ENCODE measurements at places on chromosomes 11 and 22. TPM values are rescaled to one million over a fixed set of nuclear protein-coding genes. Genes with fewer than 3 reads are reported as not detected.

- H3K4me3 ChIP-seq = no peak overlapping the region
- peaks cover 7% of the 10 kb centered on the region for H3K27me3 ChIP-seq
- no peaks in the 10 kb centered on the region for H3K36me3 ChIP-seq
- H3K4me1 ChIP-seq = no peaks in the 10 kb centered on the region
- no peak overlapping the region for H3K27ac ChIP-seq
- DNase-seq = no peak
Observed at GRCh38 chr11:74280494-74280893, 30.9 kb downstream of the P4HA3 start.

DNA sequence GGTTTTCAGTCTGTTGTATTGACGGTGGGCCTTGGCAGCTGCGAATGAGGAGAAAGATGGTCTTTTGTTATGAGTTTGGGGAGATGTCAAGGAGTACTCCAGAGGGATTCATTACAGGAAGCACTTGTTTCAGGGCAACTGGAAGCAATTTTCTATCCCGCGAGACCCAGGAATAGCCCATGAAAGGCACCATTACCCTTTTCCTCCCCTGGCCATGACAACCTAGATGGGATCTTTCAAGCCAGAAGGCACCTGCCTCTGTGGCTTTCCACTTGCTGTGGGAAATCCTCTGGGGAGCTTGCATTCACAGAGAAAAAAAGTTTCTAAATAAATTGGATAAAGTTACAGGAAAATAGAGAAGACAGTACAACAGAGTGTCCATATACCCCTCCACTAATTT is 2.7 kb downstream of the ZNF215 start:
- peaks cover 25% of the 10 kb centered on the region for H3K4me1 ChIP-seq
- H3K36me3 ChIP-seq = no peaks in the 10 kb centered on the region
- DNase-seq = no peak
- no peak overlapping the region for H3K4me3 ChIP-seq

Gene APLNR
- not detected for polyA plus RNA-seq

GRCh38 chr22:27393371-27393770 is 408.2 kb downstream of the MN1 start:
- no peaks in the 10 kb centered on the region for H3K36me3 ChIP-seq
- no peaks in the 10 kb centered on the region for H3K4me1 ChIP-seq
- H3K27ac ChIP-seq = no peak overlapping the region
- H3K27me3 ChIP-seq = peaks cover 18% of the 10 kb centered on the region
- DNase-seq = no peak

DNA sequence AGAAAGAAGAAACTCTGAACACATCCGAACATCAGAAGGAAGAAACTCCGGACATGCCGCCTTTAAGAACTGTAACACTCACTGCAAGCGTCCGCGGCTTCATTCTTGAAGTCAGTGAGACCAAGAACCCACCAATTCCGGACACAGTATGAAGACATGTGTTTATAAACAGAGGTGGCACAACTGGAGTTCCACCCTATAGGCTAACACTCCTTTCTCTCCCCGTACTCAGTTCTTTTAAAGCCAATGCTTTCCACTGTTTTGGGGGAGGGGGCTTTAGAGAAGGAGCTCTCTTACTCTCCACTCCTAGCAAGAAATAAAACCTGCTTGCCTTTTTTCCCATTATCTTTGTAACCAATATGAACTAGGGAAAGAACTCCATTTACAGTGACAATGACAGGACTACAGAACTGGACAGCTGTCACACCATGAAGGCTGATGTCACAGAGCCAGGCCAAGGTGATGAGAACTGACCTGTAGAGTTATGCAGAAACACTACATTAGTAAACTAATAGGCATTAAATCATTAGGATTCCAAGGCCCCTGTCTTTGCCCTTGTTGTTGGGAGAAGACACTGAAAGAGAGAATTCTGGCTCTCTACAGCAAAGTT is 733 bp downstream of the TRIM5 start:
- peak overlapping the region; percentile 96 for H3K4me3 ChIP-seq
- no peak for DNase-seq
- no peaks in the 10 kb centered on the region for H3K27me3 ChIP-seq
- H3K4me1 ChIP-seq = peaks cover 45% of the 10 kb centered on the region
- peaks cover 8% of the 10 kb centered on the region for H3K36me3 ChIP-seq

- H3K4me1 ChIP-seq = peaks cover 44% of the 10 kb centered on the region
- no peaks in the 10 kb centered on the region for H3K27me3 ChIP-seq
- H3K4me3 ChIP-seq = peak overlapping the region; percentile 41
Observed at GRCh38 chr11:83287631-83288030, 1.5 kb upstream of the CCDC90B start.

- DNase-seq = no peak
- peaks cover 50% of the 10 kb centered on the region for H3K27me3 ChIP-seq
- H3K4me3 ChIP-seq = no peak overlapping the region
Observed at GRCh38 chr11:69215784-69216415, 60.2 kb downstream of the SMIM38 start.

- H3K36me3 ChIP-seq = peaks cover 19% of the 10 kb centered on the region
- DNase-seq = no peak
- H3K4me1 ChIP-seq = peaks cover 4% of the 10 kb centered on the region
- no peaks in the 10 kb centered on the region for H3K27me3 ChIP-seq
- H3K27ac ChIP-seq = no peak overlapping the region
Observed at GRCh38 chr22:30008401-30008800, 71.9 kb upstream of the HORMAD2 start.

GRCh38 chr22:38313384-38313955 is 3.8 kb downstream of the CSNK1E start:
- no peak for DNase-seq
- peak overlapping the region; percentile 75 for H3K27ac ChIP-seq
- H3K4me1 ChIP-seq = peaks cover 77% of the 10 kb centered on the region

Gene APLP2
- 305 TPM for polyA plus RNA-seq

All from naive B cell (primary cell).